ENCODE measurements at places on chromosomes 6 and 20.

GRCh38 chr6:96844530-96844929 is 7.3 kb upstream of the GPR63 start:
- no peak for DNase-seq

DNA sequence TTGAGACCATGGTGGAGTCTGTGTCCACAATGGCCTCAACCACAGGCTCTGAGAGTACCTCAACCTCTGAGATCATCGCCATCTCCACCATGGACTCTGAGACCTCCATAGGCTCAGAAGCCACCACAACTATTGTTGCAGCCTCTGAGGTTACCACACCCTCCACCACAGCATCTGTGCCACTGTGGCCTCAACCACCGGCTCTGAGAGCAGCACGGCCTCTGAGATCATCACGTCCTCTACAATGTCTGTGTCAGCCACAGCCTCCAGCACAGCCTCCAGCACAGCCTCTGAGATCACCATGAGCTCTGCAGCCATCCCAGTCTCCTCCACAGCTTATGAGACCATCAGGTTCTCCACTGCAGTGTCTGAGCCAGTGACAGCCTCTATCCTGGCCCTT is 19.4 kb upstream of the MUC21 start:
- DNase-seq = no peak

- no peak for DNase-seq
These were observed 2.5 kb upstream of the TNFRSF6B start for GRCh38 chr20:63693733-63694583.

GRCh38 chr6:13952101-13952500 is 27.3 kb downstream of the RNF182 start:
- no peak for DNase-seq

DNA sequence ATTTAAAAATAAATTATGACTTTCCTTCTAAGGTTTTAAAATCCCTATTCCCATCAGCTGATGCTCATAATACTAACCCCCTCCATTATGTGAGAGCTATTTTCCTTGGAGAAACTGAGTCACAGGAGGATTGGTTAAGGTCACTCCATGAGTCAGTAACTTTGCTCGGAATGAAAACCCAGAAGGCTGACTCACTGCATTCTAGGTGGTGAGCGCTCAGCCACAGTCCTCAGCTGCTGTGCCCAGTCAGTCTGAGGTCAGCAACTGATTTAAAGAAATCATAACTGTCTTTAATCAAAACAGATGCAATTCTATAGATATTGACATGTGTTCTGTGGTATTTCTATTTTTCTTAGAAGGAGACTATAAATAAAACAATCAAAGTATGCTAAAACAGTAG is 359.2 kb downstream of the GJA1 start:
- no peak for DNase-seq

DNA sequence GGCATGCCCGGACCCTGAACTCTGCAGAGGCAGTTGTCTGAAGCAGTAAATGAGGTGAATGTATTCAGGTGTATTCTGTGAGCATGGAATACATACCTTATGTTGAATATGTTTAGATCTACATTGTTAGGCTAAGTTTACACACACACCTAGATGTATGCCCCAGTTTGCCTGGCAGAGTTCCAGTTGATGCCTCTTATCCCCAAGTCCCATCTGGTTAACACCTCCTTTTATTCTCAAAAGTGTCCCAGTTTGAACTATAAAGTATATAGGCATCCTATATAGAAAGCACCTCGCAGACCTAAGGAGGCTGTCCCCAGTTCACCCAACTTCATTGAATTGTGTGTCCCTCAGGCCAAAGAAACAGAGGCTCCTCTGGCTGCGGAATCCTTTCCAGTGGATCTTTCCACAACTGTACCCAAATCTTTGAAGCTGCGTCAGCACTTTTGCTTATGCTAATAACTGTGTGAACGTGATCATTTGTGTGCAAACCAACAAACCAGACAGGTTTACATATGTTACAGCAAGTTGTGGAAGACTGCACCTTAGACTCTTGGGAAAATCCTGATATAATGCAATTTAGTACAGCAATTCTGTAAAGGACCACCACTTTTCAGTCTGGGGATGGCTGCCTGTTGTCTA is 4.8 kb upstream of the DHX35 start:
- DNase-seq = no peak

DNA sequence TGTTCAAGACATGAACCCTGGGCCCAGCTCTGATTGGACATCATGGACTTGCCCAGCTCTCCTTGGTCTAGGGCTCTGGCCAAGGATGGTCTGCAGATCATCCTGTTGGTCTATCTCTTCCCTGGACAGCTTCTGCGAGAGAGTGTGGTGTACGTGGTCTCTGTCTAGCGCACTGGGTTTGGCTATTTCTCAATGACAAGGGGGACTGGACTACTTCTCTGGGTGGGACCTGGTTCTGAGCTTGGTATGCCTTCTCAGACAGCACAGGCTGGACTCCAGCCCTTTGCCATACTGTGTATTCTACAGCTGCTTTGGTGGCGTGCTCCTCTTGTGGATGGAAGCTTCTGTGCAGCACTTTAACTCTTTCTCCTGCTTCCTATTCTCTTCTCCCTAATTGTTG is 8.5 kb upstream of the RAET1E start:
- no peak for DNase-seq

DNA sequence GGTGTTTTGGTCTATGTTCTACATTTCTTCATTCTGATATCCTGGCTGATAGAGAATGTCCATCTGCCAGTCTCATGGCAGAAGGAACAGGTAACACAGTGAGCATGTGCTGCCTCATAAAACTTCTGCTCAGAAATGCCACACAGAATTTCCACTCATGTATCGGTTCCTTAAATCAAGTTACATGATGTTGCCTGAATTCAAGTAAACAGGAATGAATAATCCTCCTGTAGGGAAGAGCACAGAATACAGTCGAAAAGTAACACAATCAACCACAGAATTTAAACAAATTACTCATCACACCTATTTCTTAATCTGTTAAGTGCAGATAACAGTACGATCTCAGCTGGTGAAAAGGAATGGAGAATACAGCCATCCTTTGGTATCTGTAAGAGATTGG is 74.7 kb downstream of the FAM217A start:
- DNase-seq = no peak

DNA sequence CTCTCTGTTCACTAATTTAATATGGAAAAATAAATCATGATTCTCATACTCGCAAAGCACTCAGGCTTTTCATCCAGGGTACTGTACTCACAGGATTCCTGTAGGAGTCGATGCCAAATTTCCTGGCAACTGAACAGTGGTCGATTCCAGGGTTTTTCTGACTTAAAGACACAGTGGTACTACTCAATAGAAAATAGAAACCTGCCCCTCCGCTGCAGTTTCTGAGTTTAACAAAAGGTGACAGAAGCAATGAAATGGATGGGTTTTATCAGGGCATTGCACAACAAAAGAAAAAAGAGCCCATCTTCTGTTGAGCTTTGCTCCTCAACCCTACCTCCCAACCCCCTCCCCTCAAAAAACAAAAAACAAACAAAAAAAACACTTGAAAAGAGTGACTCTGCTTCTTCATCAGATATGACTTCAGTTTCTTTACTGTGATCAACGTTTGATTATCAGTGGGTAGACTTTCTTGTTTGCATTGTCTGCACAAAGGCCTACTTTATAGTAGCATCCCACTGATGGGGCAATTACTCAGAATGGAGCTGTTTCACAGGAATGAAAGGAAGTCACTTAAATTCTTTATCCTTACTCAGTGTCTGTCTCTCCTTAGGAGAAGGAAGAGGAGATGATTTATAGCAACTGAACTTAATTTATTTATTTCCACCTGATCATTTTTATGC is 96.2 kb upstream of the FOXO3 start:
- no peak for DNase-seq

DNA sequence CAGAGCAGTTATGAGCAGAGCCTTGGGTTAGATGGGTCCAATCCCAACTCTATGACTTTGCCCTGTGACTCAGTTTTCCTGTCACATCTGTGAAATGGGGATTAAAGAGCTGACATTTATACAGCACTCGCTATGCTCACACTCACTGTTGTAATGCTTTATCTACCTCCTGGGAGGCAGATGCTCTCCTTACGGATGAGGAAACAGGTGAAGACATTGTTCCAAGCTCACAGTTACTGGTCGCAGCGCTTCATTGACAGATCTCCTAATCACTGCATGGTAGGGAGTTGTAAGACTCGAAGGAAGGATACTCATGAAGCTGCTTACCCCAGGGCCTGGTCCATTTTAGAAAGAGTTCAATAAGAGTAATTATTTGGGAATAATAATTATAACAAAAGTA is 2.9 kb upstream of the MYLK2 start:
- no peak for DNase-seq

- DNase-seq = no peak
These were observed 44.7 kb upstream of the CCN2 start for GRCh38 chr6:131995917-131996316.

DNA sequence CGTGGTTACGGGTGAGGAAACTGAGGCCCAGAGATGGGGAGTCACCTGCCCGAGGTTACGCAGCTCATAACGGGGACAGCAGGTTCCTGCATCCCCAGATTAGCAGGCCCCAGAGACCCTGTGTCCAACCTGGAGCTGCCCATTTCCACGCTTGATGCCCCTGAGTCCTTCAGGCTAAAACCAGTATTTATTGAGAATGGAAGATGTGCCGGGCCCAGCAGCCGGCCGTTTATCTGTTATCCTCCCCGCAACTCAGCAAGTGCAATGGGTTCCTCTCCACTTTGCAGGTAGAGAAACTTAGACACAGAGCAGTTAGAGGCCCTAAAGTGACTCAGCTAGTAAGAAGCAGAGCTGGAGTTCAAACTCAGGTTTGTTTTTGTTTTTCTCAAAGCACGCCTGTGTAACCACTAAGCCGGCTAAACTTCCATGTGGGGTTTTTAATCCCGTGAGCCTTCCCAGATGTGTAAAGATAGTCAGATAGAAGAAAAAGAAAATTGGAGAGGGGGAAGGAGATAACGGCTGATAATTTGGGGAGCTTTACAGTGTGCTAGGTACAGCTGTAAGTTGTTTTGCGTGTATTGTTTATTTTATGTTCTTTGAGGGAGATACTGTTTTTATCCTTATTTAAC is 775 bp downstream of the PFDN4 start:
- DNase-seq = no peak

GRCh38 chr20:4170621-4171537 is 155.5 kb upstream of the RNF24 start:
- no peak for DNase-seq

GRCh38 chr20:33023439-33024242 is 7.8 kb upstream of the BPIFB6 start:
- no peak for DNase-seq

GRCh38 chr6:28134015-28134414 is 7.7 kb upstream of the ZKSCAN8 start:
- peak; percentile 26 for DNase-seq

- no peak for DNase-seq
These were observed 58.8 kb upstream of the BTN3A2 start for GRCh38 chr6:26306232-26306631.

DNA sequence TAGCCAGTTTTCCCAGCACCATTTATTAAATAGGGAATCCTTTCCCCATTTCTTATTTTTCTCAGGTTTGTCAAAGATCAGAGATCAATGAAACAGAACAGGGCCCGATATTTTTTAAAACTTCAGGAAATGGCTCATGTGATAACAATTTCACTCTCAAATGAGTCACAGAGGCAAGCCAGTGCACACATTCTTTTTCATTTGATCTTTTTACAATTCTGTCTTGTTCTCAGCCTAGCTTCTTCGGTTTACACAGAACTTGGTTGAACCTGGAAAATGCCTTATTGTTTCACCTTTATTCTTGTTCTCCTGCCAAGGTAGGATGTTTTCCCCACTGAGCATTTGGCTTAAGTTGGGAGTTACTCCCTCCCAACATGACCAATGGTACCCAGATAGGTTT is 258.9 kb downstream of the COL12A1 start:
- no peak for DNase-seq

DNA sequence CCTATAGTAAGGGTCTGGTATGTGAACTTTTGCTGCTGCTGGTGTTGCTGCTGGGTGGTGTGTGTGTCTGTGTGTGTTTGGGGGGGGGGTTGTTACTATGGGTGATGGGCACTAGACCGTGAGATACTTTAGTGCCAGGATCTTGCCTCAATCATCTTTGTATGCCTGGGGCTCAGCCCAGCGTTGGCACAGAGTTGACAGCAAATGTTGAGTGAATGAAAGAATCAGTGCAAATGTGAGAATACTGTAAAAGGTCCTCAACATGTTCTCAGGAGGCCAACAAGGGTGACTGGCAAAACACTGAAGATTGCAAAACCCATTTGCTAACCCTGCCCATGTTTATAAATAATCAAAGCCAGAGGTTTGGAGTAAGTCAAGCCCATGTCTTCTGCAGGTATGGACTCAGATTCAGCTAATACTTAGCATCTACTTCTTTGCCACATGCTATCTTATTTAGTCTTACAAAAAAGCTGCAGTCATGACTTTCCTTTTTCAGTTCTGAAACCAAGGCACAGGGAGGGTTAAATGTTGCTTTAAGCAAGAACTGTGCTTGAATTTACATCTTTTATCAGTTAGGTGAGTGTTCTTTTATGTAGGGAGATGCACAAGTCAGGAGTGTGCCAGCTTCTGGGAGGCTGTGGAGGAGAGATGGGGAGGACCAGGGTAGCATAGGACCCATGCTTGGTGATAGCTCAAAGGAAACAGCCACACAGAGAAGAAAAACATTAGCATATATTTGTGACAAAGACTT is 125.3 kb upstream of the SPACA1 start:
- no peak for DNase-seq

- DNase-seq = no peak
These were observed 608.6 kb downstream of the COL12A1 start for GRCh38 chr6:74597266-74597665.

DNA sequence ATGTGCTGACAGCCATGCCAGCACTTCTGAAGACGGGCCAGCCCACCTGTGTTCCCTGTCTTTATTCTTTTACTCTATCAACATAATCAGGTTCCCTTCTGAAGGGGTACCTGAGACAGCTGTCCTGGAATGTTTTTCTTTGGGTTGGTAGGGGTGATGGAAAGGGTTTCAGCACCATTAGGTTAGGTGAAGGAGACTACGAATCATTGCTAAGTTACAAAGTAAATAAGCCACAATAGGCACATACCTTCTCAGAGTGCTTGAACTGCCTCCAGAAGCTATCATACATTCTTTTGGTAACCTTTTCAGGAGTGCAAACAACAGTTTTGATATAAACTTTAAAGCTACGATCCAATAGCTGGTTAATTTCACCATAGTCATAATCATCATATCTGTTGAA is 106.3 kb downstream of the SESN1 start:
- no peak for DNase-seq

- no peak for DNase-seq
These were observed 859.7 kb upstream of the ADGRB3 start for GRCh38 chr6:67775333-67775732.

GRCh38 chr20:63022501-63022900 is 15.7 kb upstream of the BHLHE23 start:
- no peak for DNase-seq

DNA sequence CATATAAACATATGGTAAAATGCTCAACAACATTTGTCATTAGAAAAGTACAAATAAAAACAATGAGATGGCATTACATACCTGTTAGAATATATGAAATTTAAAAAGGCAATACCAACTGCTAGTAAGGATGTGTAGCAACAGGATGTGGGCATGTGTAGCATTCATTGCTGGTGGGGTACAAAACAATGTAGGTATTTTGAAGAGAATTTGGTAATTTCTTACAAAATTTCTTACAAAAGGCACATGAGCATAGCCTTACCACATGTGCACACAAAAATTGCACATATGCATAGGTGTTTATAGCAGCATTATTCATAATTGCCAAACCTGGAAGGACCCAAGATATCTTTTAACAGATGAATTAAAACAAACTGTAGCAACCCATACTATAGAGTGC is 1355.1 kb upstream of the CITED2 start:
- no peak for DNase-seq

Measured in SHP77 (cell line).